ENCODE measurements at places on chromosomes 11 and 22.
A peak's percentile ranks its signal among the peaks of the same experiment; 100 is the strongest.

DNA sequence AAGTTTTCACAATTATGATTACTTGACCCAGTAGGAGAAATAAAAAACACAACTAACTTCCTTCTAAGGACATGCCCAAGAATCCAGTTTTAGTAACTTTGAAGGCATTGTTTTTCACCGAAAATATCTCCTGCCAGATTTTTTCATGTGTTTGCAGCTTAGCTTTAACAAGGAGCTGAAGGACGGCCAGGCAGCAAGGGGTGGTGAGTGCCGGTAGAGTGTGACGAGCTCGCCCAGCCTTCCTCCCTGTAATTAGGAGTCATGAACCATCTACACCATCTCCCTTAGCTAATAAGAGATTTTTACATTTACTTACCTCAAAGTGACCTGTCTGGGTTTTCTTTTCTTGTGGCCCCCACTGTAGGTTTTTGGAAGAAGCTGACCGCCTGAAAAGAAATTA is 72.0 kb downstream of the BMAL1 start:
- DNase-seq, result no peak

- no peak for DNase-seq
These were observed 50.5 kb downstream of the SCUBE1 start for GRCh38 chr22:43292630-43293018.

- no peak for DNase-seq
These were observed 76.4 kb upstream of the MYOD1 start for GRCh38 chr11:17642980-17643379.

- no peak for DNase-seq
These were observed 22.3 kb upstream of the MICAL2 start for GRCh38 chr11:12088047-12088481.

DNA sequence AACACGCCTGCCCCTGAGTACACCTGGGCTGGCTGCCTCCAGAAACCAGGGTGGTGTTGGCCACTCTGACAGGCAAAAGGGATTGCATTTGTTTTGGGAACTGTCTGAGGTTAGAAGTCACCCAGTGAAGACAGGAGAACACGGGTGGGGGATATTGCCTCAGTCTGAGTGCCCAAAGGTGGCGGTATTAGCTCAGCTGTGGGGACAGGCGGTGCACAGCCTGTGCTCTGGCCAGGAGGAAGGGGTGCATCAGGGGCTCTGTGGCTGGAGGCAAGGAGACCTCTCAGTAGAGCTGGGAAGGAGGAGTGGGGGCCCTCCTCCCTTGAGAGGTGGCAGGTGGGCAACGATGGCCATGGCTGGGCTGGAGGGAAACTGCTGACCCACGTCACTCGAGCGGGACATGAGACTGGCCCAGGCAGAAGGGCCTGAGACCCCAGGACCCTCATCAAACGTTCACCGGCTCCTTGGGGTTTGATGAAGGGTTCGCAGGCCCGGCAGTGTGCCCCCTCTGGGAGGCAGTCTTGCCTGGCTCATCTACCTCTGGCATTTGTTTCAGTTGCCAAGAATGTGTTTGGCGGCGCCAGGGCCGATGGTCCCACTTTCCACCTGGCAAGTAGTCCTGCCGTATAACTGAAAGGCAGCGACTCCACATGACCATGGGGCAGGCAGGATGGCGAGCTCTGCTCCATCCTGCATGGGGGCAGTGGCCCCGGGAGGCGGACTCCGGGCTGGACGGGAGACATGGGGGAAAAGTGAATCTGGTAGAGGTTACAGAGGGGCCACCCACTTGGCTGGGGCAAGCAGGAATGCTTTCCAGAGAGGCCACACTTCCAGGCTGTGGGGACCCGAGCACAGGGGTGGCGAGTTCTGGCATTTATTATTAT is 52.8 kb upstream of the SMIM38 start:
- no peak for DNase-seq

GRCh38 chr11:94563848-94564467 is 3.2 kb upstream of the PIWIL4 start:
- no peak for DNase-seq

DNA sequence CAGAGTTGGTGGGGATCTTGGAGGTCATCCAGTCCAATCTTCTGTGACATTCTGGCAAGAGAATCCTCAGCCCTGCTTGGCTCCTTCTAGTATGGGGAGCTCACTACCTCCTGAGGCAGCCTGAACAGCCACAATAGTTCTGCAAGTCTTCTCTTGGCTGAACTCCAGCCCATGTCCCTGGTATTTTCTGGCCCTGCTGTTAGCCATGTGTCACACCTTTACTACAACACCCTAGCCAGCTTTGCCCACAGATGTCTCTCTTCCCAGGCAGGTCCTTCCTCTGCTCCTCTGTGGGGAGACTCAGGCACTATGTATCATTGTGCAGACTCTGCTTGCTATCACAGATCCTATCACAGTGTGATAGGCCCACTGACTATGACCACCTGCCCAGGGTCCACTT is 297.7 kb downstream of the CTTN start:
- no peak for DNase-seq

DNA sequence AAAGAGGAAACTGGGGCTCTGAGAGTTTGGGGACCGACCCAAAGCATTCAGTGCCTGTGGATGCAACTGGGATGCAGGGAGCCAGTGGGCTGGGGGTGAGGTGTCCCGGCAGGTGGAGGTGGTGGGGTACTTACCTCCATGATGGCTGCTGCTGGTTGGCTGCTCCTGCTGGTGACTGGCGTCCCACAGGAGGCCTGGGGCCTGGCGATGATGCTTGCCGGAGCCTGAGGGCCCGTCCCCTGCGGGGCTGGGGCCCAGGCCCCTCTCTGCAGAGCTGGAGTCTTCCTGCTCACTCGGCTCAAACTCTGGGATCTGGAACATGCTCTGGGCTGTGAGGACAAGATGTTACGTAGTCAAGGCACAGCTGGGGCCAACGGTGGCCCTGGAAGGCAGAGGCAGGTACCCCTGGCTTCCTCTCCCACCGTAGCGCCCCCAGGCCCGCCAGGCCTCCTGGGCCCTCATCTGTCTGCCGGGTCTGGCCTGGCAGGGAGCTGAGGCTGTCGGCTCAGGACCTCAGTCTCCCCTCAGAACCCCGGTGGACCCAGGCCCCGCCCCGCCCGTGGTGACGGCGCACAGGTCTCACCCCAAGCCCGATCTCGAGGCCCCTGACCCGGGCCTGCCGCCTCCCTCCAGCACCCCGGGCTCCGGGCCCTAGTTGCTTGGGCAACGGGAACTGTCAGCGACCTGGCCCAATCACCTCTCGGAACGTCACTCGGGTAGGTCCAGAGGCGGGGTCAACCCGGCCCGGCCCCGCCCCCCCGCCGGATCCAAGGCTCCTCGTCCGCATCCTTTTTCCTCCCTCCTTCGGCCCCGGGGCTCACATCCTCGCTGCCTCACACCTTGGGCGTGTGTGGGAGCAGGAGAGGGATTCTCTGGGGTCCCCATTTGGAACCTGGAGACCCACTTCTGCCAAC is at the start of gene BAD:
TSS of gene BAD (minus strand) at position 618 of the 914 bp plus-strand sequence. CDS start at position 321, 297 bp downstream.
- peak; percentile 88 for DNase-seq

DNA sequence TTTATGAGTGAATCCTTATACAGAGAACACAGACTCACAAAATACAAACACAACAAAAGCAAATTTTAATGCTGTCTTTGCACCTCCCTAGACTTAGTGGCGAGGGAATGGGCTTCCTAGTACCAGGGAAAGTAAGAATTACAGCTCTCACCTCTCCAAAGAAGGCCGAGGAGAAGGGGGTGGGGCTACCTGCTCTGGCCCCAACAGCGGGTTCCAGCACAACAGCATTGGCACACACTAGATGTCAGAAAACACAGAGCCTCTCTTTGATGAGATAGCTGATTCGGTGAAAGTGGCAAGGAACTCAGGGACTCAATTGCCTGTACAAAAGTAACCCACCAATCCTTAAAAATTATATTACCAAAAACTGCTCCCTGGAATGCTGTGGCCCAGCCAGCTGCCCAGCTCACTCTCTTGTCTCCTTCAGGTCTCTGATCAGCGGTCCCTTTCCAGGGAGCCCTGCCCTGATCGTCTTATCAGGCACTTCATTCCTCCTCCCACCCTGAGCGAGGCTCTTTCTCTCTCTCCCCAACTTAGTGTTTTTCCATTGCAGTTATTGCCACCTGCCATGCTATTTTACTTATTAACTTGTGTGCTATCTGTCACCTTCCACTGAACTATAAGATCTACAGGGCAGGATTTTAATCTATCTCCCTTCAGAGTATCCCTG is 30.7 kb downstream of the SPON1 start:
- DNase-seq, result no peak

- no peak for DNase-seq
These were observed 24.6 kb downstream of the TRAF6 start for GRCh38 chr11:36485298-36486002.

- DNase-seq, result no peak
These were observed 78.0 kb downstream of the MYEOV start for GRCh38 chr11:69371731-69372588.

DNA sequence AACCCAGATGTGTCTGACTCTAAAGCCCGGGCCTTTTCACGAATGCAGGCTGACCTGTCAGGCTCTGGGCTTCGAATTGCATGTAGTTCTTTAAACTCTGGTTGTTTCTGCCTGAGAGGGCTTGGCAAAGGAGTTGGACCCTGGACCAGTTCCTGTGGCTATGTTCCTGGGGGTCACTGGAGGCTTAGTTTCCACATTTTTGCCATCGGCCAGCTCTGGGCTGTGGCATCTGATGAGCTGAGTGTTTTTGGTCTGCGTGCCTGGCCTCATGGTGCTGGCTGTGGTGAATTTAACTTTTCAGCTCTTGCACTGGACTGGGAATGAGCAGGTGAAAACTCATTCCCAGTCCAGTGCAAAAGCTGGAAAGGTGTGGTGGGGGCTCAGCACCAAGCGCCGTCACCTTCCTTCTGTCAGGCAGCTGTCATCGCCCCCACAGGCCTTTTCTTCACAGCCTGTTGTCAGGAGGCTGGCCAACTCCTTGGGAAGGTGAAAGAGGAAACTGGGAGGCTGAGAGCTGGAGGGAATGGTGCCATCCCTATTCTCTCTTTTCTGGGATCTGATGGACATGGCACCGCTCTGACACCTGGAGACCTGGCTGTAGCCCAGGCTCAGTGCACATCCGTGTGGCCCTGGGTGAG is 123.6 kb downstream of the ADAMTS15 start:
- no peak for DNase-seq

DNA sequence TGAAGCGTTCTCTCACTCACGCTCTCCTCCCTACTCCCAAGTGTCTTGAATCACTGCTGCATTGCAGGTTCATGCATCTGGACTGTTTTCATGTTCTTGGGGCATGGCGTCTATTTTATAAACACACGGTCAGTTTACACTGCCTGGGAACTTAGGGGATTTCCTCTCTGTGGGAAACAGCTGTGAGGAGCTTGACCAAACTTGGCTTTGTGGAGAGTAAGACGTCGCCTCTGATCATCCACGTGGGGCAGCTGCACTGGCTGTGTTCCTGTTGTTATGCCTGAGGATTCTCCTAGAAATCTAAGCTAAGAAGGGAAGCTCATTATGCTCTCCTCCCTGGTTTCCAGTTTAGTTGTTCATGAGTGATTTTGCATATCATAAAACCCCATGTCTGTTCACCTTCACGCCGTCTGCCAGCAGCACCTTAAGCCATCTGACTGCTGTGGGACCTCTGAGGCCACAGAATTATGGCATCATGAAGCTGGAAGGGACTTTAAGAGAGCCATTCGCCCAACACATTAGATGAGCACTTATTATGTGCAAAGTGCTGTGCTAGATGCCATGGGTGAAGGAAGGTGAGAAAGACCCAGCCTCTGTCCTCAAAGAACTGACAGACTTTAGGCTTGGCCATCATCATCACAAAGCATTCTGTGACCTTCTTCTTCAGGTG is 38.8 kb upstream of the POU2AF1 start:
- DNase-seq, result no peak

- DNase-seq, result no peak
These were observed 49.7 kb downstream of the TBC1D22A start for GRCh38 chr22:46812034-46812605.

DNA sequence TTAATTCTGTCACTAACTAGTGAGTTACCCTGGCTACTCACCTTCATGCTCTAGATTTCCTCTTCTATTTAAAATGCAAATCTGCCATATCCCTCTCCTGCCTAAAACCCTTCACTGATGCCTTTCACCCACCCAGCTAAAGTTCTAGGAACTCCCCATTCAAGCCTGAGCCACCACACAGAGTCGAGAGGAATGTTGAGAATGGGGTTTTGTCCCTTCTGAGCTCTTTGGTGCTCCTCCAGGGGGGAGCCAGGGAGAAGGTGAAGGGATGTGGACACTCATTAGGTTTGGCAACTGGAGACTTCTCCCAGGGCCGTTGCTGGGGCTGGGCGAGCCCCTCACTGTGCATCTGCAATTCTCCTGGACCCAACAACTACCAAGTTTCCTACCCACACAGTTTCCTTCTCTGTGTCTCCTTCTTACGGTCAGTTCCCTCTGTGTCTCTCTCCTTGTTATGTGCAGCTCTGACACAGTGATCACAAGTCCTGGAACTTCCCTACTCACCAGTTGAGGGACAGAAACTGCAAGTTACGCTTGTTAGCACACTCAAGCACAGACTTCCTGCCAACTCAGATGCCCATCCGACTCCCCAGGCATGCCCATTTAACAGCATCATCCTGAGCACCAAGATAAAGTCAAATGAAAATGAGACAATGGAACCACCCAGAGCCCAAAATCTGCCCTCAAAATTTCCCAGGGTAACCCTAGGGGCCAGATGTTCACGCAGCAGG is 6.5 kb upstream of the IL10RA start:
- DNase-seq, result no peak

- no peak for DNase-seq
These were observed 54.5 kb upstream of the BMAL1 start for GRCh38 chr11:13223112-13223511.

Data from stimulated activated CD8-positive, alpha-beta memory T cell treated with anti-CD3 and anti-CD28 coated beads, Interleukin-7, amount 100 ng/mL, for 24 hours (primary cell).